ENCODE measurements at places on chromosomes 4 and X. TPM values are rescaled to one million over a fixed set of nuclear protein-coding genes. Genes with fewer than 3 reads are reported as not detected.

The MAGEA2 gene
- total RNA-seq, result not detected

The FAM241A gene
- 2.1 TPM for total RNA-seq

The TIMP1 gene
- 245 TPM for total RNA-seq

The USP51 gene
- 1.8 TPM for total RNA-seq

The DAPP1 gene
- total RNA-seq, result not detected

The SPANXB1 gene
- total RNA-seq, result not detected

The ACSL4 gene
- total RNA-seq, result 69.7 TPM

The SMIM20 gene
- 16.0 TPM for total RNA-seq

The PRR32 gene
- total RNA-seq, result not detected

- no peak overlapping the region for H3K27ac ChIP-seq
- no peaks in the 10 kb centered on the region for H3K4me1 ChIP-seq
- no peak overlapping the region for H3K4me3 ChIP-seq
- no peak for DNase-seq
Observed at GRCh38 chr4:149293046-149293649, 522.5 kb downstream of the IQCM start.

- H3K36me3 ChIP-seq, result peaks cover 10% of the 10 kb centered on the region
- H3K27ac ChIP-seq, result peak overlapping the region; percentile 91
- no peak for DNase-seq
- no peak overlapping the region for H3K4me3 ChIP-seq
Observed at GRCh38 chr4:185307136-185307950, 88.4 kb downstream of the LRP2BP start.

DNA sequence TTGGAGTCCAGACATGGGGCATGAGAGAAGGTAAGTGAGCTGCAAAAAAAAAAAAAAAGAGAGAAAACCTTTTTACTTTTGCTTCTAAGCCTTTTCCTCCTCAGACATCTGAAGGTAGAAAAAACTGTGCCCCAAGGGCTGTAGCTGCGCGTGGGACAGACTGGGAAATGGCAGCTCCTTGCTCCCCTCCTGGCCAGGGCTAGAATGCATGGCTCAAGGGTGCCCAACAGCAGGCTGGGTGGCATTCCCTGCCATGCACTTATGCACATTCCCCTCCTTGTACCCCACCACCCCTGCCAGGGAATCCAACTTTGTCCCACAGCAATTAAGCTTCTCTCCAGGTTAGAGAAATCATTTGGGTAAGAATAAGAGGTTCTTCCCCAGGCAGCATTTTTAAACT, 421.2 kb downstream of the TRAM1L1 start:
- H3K27me3 ChIP-seq, result no peaks in the 10 kb centered on the region
- DNase-seq, result no peak
- H3K36me3 ChIP-seq, result no peaks in the 10 kb centered on the region

GRCh38 chr4:86948276-86948675, 13.5 kb downstream of the AFF1 start:
- no peaks in the 10 kb centered on the region for H3K4me1 ChIP-seq
- H3K27me3 ChIP-seq, result no peaks in the 10 kb centered on the region
- DNase-seq, result no peak
- no peak overlapping the region for H3K27ac ChIP-seq

GRCh38 chr4:81377191-81377590, 94.5 kb downstream of the RASGEF1B start:
- H3K27me3 ChIP-seq, result no peaks in the 10 kb centered on the region
- no peaks in the 10 kb centered on the region for H3K36me3 ChIP-seq
- H3K4me3 ChIP-seq, result no peak overlapping the region
- no peak overlapping the region for H3K27ac ChIP-seq
- H3K4me1 ChIP-seq, result no peaks in the 10 kb centered on the region
- no peak for DNase-seq

GRCh38 chrX:23616361-23616760, 50.9 kb upstream of the PRDX4 start:
- H3K4me1 ChIP-seq, result no peaks in the 10 kb centered on the region
- DNase-seq, result no peak
- H3K27me3 ChIP-seq, result no peaks in the 10 kb centered on the region
- H3K4me3 ChIP-seq, result no peak overlapping the region

GRCh38 chrX:39398215-39398962, 597.1 kb downstream of the MID1IP1 start:
- no peak overlapping the region for H3K27ac ChIP-seq
- DNase-seq, result no peak
- H3K27me3 ChIP-seq, result no peaks in the 10 kb centered on the region
- H3K4me1 ChIP-seq, result no peaks in the 10 kb centered on the region
- no peaks in the 10 kb centered on the region for H3K36me3 ChIP-seq
- no peak overlapping the region for H3K4me3 ChIP-seq

DNA sequence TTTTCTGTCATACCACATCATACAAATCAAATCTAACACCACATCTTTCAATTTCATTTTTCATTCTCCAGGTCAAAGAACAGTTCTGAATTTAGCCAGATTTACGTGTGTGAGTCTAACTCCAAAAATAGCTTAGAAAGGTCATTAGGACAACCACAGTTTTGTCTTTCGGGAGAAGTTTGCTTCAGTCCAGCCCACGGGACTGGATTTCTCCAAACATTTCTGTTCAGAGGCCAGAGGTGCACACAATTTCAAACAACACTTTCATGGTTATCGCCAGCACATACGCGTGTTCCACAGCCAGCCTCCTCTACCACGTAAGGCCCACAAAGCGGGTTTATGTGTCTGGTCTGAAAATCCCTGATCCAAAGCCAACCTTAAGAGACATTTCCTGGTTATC, 65.9 kb downstream of the VEGFC start:
- H3K27me3 ChIP-seq, result no peaks in the 10 kb centered on the region
- H3K27ac ChIP-seq, result no peak overlapping the region
- no peak overlapping the region for H3K4me3 ChIP-seq
- 0 out of 2 replicates have a peak, but pooled peaks cover 4% of the 10 kb centered on the region for H3K36me3 ChIP-seq

Data from SJSA1 (cell line).